ENCODE measurements at places on chromosomes 6 and 20.

DNA sequence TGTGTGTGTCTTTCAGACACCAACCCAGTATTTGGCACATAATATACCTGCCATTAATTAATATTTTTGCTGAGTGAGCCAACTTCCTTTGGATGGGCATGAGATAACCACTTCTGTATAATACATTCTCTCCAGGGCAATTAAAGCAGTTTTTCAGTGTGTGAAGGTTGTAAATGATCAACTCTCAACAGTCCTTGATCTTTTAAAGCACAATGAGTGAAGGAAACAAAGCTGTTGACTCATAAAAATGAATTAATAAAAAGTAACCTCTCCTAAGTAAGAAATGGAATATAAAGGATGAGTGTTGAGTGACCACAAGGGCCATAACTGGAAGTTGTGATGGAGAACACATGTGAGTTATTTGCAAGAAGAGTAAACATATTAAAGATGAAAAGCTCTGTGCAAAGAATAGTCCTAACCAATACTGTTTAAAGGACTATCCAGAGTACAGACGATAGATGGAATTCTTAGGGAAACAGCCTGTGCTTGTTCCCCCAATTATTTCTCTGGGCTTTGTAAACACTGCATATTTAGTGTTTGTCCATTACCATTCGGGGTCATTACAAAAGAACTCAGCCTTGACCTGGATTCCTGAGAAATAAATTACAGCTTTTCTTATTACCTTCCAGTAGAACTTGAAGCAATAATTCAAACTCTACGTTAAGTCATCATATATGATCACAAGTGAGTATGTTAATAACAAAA is 446.2 kb downstream of the PLCB1 start:
- peaks cover 2% of the 10 kb centered on the region for H3K36me3 ChIP-seq
- no peak overlapping the region for H3K27ac ChIP-seq
- H3K4me3 ChIP-seq: no peak overlapping the region

GRCh38 chr6:154805288-154805911 is 72.2 kb downstream of the SCAF8 start:
- DNase-seq: no peak
- H3K36me3 ChIP-seq: peaks cover 77% of the 10 kb centered on the region
- H3K27ac ChIP-seq: no peak overlapping the region
- peaks cover under 1% of the 10 kb centered on the region for H3K4me1 ChIP-seq
- H3K27me3 ChIP-seq: no peaks in the 10 kb centered on the region

DNA sequence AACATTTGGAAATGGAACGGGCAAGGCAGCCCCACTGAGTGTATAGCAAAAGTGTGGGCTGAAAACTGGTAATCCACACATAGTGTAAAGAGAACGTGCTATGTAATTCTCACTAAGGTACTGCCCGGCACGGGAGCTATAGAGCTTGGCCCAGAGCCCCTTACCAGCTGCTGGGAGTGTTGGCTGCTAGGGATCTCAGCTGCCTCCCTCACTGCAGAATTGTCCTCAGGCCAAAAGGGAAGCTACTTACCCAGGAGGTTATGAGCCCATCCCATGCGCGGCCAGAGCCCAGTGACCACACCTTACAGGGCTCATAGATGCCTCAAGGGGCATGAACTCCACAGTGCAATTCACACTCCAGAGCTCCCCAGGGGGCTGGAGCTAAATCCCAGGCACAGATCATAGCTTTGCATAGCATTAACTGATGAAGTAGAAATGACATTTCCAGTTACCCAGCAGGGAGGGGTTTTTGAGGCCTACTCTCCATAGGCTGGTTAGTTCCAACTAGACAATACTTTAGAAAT is 56.8 kb downstream of the LINC00237 start:
- H3K27me3 ChIP-seq: peaks cover 72% of the 10 kb centered on the region
- no peak for DNase-seq
- no peak overlapping the region for H3K4me3 ChIP-seq
- H3K27ac ChIP-seq: no peak overlapping the region

- DNase-seq: no peak
- no peak overlapping the region for H3K4me3 ChIP-seq
- H3K36me3 ChIP-seq: no peaks in the 10 kb centered on the region
- no peaks in the 10 kb centered on the region for H3K27me3 ChIP-seq
- no peaks in the 10 kb centered on the region for H3K4me1 ChIP-seq
These were observed 91.0 kb upstream of the MCHR2 start for GRCh38 chr6:100084991-100085364.

DNA sequence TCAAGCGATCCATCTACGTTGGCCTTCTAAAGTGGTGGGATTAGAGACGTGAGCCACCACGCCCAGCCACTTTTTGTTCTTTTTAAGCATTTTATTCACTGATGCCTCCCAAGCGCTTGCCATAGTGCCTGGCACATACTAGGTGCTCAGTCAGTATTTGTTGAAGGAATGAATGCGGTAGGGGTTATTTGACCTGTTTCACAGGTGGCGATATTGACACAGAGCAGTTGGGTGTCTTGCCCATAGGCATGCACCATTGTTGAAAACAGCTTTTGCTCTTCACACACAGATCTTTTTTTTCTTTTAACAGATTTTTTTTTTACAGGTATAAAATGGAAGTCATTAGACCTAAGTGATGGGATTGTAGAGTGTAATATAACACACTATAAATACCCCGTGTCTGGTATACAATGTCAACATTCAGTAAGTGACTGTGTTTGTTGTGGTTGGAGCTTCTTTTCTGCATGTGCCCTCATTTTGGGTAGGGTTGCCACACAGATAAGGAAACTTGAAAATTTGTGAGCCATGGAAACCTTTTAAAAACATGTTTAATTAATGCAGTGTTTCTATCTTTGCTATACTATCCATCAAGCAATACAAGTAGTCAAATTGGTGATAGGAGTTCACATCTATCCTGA is 24.8 kb downstream of the RREB1 start:
- H3K27ac ChIP-seq: peak overlapping the region; percentile 59
- H3K27me3 ChIP-seq: no peaks in the 10 kb centered on the region
- H3K36me3 ChIP-seq: peaks cover 15% of the 10 kb centered on the region
- H3K4me1 ChIP-seq: peaks cover 56% of the 10 kb centered on the region

DNA sequence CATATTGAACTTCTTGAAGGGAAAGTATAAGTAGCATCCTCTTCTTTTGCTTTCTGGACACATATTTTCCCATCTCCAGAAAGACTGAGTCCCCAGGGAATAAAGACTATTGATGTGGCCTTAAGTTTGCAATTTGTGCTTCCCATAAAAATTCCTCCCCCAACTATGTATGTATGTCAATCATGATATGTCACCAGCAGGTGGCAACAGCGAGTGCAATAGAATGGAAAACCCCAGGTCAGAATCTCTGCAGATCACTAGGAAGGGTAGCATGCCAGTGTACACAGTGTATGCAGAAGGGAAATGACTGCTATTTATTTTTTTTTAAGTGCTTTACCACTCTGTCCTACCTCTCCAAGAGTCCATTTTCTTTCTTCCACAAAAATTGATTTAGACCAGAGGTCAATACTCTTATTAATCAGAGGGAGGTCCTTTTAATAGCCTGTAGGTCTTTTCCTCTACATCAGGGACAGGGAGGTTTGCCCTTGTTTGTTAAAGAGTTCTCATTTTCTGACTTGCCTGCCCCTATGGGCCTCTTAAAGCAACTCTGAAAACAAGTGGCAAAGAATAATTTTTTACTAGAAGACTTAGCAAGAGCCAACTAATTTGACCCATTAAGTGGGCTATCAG is 61.4 kb downstream of the BMP2 start:
- no peaks in the 10 kb centered on the region for H3K4me1 ChIP-seq
- H3K4me3 ChIP-seq: no peak overlapping the region
- no peaks in the 10 kb centered on the region for H3K27me3 ChIP-seq
- DNase-seq: no peak
- H3K27ac ChIP-seq: no peak overlapping the region

DNA sequence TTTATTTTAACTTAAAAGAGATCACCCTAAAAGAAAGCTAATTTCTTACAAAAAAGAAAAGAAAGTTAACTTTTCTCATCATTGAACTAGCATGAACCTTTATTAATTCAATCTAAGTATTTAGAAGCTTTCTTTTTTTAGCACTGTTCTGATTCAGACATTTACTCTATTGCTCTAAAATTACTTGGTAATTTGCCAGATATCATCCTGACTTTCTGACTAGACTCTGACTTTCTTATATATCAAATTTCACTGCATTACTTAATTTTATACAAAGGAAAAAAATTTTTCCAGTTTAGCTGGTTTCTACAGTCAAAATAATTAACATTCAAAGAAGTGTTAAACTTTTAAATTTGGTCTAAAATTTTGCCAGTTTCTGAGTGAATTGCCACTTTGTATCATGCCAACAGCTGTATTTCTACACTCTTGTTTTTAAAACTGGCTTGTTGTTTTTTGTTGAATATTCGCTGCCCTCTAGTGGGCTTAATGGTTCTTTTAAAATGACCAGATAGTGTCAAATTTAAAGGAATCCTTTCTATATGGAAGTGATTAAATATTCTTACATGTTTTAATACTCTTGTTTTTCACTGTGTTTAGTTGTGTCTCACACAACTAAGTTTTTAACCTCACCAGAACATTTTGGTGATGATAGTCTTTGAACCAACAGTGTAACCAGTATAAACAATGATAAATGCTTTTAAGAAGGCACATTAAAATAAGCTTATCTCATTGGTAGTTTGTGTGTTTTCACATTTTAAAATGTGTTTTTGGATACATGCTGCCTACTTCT is 102.0 kb downstream of the POPDC3 start:
- H3K4me3 ChIP-seq: no peak overlapping the region
- no peak overlapping the region for H3K27ac ChIP-seq
- peaks cover 20% of the 10 kb centered on the region for H3K27me3 ChIP-seq

DNA sequence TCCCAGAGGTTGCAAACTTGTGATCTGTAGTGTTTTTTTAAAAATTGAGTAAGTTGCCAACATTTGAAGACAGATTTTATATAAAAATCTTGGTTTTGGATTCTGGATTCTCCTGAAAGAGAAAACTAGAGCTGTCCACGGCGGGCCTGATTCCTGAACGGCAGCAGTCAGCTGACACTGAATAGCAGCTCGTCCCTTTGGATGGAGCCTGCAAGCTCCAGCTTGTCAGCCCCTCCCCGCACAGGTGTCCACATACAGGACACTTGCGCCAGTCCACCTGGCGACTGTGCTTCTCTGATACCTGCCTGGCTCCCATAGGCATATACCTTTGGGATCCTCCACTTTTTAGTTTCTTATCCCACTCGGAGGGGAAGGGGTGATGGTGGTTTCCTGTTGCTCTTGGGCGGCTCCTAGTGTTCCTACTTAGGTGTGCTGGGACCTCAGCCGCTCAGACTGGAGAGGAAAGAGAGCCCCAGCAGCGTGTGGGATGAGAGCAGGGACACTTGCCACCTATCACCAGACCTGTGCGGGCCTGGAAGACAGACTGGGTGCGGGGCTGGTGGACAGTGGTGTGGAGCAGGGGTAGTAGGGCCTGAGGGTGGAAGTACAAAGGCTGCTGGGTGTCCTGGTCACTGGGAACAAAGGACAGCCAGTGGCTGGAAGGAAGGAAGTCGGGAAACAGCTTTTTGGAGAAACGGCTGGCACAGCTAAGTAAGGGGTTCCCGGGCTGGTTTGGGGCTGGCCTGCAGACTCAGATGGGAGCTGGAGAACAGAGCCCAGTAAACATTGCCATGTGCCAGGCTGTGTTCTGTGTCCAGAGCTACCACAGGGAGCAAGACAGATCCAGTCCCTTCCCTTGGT is 18.3 kb downstream of the GHRH start:
- no peak for DNase-seq
- H3K4me1 ChIP-seq: no peaks in the 10 kb centered on the region
- no peaks in the 10 kb centered on the region for H3K27me3 ChIP-seq
- H3K36me3 ChIP-seq: peaks cover 61% of the 10 kb centered on the region
- H3K27ac ChIP-seq: peak overlapping the region; percentile 7

- H3K27ac ChIP-seq: no peak overlapping the region
- H3K4me1 ChIP-seq: peaks cover 14% of the 10 kb centered on the region
- peaks cover 20% of the 10 kb centered on the region for H3K36me3 ChIP-seq
- no peak overlapping the region for H3K4me3 ChIP-seq
These were observed 20.2 kb downstream of the LEMD2 start for GRCh38 chr6:33768644-33769120.

GRCh38 chr6:1244941-1245340 is 67.0 kb upstream of the FOXQ1 start:
- no peak overlapping the region for H3K27ac ChIP-seq
- peaks cover 27% of the 10 kb centered on the region for H3K27me3 ChIP-seq
- H3K4me1 ChIP-seq: no peaks in the 10 kb centered on the region
- no peaks in the 10 kb centered on the region for H3K36me3 ChIP-seq

GRCh38 chr20:57546956-57547649 is 13.8 kb upstream of the PCK1 start:
- peaks cover 63% of the 10 kb centered on the region for H3K27me3 ChIP-seq
- H3K27ac ChIP-seq: no peak overlapping the region
- no peak for DNase-seq
- no peaks in the 10 kb centered on the region for H3K4me1 ChIP-seq
- H3K4me3 ChIP-seq: no peak overlapping the region
- no peaks in the 10 kb centered on the region for H3K36me3 ChIP-seq

- H3K27me3 ChIP-seq: no peaks in the 10 kb centered on the region
- no peak overlapping the region for H3K4me3 ChIP-seq
These were observed 835.3 kb upstream of the EPHA7 start for GRCh38 chr6:94254689-94255088.

DNA sequence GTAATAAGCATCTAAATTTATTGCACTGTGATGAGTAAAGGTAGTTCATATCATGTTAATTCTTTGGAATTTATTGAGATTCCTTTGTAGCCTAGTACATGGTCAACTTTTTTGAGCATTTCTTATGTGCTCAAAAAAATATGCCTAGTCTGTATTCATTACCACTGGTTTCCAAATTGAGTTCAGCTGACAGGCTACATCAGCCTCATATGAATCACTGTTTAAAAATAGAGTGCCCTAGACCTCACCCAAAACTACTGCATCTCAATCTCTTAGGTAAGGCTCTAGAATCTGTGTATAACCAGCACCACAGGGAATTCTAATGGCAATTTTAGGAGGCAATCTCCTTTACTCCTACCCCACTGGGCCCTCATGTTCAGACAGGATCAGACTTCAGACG is 16.7 kb upstream of the FOXF2 start:
- no peak overlapping the region for H3K4me3 ChIP-seq
- H3K27ac ChIP-seq: no peak overlapping the region
- DNase-seq: no peak
- H3K27me3 ChIP-seq: peaks cover 89% of the 10 kb centered on the region

DNA sequence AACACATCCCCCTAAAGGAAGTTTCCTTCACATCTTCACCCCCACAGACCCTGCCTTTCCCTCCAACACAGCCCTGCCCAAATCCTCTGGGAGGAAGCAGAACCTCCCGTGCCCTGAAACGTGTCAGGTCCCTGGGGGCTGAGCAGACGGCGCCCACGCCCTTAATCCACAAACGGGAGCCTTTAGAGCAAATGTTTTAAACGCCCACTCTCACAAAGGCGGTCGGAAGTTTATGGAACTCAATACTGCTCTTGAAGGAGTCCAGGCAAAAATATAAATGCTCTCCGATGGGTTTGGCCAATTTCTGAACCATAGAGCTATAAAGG is 237.1 kb upstream of the AFDN start:
- no peak overlapping the region for H3K4me3 ChIP-seq
- DNase-seq: no peak
- H3K27ac ChIP-seq: no peak overlapping the region
- H3K27me3 ChIP-seq: peaks cover 11% of the 10 kb centered on the region
- no peaks in the 10 kb centered on the region for H3K4me1 ChIP-seq

- H3K4me3 ChIP-seq: no peak overlapping the region
- no peaks in the 10 kb centered on the region for H3K36me3 ChIP-seq
- peaks cover 6% of the 10 kb centered on the region for H3K27me3 ChIP-seq
- H3K4me1 ChIP-seq: no peaks in the 10 kb centered on the region
- DNase-seq: no peak
These were observed 499.1 kb upstream of the MAN1A1 start for GRCh38 chr6:119848696-119849095.

- H3K27me3 ChIP-seq: no peaks in the 10 kb centered on the region
- no peak overlapping the region for H3K4me3 ChIP-seq
- H3K27ac ChIP-seq: no peak overlapping the region
These were observed 184.1 kb downstream of the SLC24A3 start for GRCh38 chr20:19396460-19397081.

Measured in effector memory CD8-positive, alpha-beta T cell (primary cell).